ENCODE measurements at places on chromosomes 12 and 14. TPM values are rescaled to one million over a fixed set of nuclear protein-coding genes. Genes with fewer than 3 reads are reported as not detected.

CRY1 gene
- 10.1 TPM for total RNA-seq

SERPINA12 gene
- not detected for total RNA-seq

TM7SF3 gene
- total RNA-seq, result 30.3 TPM

LRTM2 gene
- 14.6 TPM for total RNA-seq

HOXC9 gene
- not detected for total RNA-seq

KITLG gene
- 0.61 TPM for total RNA-seq

NRIP2 gene
- not detected for total RNA-seq

SMAGP gene
- total RNA-seq, result not detected

HRK gene
- 2.4 TPM for total RNA-seq

DNA sequence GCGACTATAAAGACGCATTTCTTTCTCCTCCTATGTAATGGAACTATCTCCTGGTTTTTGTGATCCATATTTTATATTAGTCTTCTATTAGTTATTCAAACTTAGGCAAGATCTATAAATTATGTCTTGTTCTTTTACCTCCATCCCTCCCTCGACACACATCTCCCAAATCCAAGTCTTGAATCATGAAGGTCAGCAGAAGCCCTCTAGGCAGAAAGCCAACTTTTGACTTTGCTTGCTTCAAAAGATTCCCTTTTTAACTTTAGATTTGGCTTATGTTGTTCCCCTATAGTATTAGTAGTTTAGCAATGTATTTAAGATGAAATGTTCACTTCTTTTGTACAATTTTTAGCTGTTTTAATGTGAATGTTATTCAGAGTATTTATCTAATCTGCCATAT lies 689.8 kb downstream of the SLC6A15 start:
- DNase-seq, result no peak

GRCh38 chr14:36171607-36172006 lies 4.9 kb downstream of the PTCSC3 start:
- no peak for DNase-seq

- DNase-seq, result no peak
Measured at GRCh38 chr14:50260072-50260471, 28.7 kb upstream of the SOS2 start.

DNA sequence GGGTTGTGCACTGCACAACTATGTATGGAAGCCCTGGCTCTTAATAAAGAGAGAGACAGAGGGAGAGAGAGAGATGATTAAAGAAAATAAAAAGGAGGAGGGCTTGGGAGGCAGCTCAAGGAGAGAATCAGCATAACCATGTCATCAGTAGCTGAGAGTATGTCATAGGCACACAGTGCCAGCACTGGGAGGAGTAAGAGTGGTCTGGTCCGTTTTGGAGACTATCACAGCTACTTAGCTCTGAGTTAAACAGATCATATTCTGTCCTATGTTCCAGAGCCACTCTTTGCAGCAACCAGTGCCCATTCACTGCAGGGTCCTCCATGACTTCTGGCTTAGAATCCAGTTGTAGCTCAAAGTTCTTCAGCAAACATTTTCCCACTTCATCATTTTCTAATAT lies 59.0 kb downstream of the GTF2A1 start:
- DNase-seq, result no peak

DNA sequence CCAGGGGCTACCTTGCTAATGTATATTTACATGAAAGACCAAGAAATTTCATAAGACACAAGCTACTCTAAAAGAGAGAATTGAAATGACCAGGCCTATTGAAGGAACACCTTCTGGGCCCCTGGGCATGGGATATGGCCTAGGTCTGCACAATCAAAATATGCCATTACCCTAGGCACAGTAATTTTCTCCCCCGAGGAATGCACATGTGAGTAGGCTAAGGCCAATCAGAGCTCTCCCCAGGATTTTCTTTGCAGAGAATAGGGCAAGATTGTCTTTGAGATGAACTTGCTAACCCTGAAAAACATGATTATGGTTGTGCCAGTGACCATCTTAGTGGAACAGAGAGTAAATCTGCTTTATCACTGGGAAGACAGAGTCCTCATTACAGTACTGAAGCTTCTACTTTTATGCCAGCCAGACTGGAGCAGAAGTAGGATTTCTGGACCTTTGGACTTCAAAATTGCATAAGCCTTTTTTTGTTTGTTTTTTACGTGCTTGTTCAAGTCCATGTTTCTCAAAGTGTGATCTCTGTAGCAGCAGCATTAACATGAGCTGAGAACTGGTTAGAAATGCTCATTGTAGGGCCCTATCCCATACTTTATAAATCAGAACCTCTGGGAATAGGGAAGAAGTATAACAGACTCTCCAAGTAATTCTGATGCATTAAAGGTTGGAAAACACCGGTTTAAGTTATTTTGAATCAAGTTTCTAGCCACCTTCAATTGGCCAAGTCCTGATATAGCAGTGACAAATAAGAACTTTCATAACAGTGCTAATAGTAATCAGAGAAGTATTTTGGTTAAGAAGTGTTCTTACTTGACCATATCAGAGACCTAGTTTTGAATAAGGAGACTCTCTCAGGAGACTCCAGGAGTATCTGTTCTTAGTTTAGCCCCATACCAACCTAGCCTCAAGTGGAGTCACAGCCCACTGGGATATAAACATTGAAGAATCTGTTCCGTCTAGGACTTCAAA lies 112.9 kb downstream of the LMO3 start:
- DNase-seq, result no peak

GRCh38 chr12:109861689-109862314 lies 18.5 kb downstream of the GLTP start:
- no peak for DNase-seq

DNA sequence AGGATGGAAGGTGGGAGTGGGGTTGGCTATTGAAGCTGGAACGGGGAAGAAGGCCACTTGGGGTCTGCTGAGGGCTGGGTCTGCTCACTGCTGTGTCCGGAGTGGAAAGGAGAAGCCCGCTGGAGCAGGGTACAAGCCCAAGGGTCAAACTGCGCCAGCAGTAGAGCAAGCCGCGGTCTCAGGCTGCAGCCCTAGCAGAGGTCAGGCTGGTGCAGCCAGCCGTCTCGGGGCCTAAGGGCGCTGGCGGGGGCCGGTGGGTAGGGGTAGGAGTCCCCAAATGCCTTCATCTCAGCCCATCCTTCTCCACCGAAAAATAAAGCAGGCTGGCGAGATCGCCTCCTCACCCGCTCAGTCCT lies 718 bp upstream of the JDP2 start:
- no peak for DNase-seq

- DNase-seq, result no peak
Measured at GRCh38 chr14:91875525-91876286, 8.4 kb upstream of the TC2N start.
